Hematopoietic multipotent progenitor cell (in vitro differentiated cells): ENCODE measurements at places on chromosomes 2 and 18. TPM values are rescaled to one million over a fixed set of nuclear protein-coding genes. Genes with fewer than 3 reads are reported as not detected.

CDH2 gene
- total RNA-seq: 3.5 TPM

SNX17 gene
- 130 TPM for total RNA-seq

GAL3ST2 gene
- total RNA-seq: 3.8 TPM

REG3A gene
- total RNA-seq: not detected

IRS1 gene
- under 0.01 TPM for total RNA-seq

CNTNAP5 gene
- 0.27 TPM for total RNA-seq

DYSF gene
- total RNA-seq: 0.81 TPM

CDH19 gene
- not detected for total RNA-seq

DNA sequence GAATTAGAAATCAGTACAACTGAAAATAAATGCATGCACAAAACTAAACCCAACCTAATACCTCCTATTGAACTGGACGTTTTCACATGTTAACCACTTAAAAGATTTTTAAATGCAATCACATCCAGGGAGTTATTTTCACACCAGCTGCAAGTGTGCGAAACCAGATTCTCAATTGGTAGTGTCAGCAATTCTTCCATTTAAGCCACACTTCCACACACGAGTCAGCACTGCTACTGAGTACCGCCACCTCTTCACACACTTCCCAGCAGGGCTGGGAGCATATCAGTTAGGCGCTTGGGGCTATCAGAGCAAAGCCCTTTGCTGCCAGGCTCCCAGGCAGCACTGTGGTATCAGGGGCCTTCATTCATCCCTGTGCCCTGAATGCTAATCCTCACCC lies 14.2 kb downstream of the ERCC3 start:
- no peak for DNase-seq

GRCh38 chr2:232652505-232652851 lies 19.1 kb downstream of the EFHD1 start:
- DNase-seq: no peak

GRCh38 chr2:230902180-230902899 lies 22.7 kb downstream of the GPR55 start:
- DNase-seq: peak; percentile 79

GRCh38 chr2:167335541-167335992 lies 447.3 kb downstream of the XIRP2 start:
- no peak for DNase-seq

GRCh38 chr18:33805592-33805991 lies 227.6 kb downstream of the ASXL3 start:
- DNase-seq: no peak

DNA sequence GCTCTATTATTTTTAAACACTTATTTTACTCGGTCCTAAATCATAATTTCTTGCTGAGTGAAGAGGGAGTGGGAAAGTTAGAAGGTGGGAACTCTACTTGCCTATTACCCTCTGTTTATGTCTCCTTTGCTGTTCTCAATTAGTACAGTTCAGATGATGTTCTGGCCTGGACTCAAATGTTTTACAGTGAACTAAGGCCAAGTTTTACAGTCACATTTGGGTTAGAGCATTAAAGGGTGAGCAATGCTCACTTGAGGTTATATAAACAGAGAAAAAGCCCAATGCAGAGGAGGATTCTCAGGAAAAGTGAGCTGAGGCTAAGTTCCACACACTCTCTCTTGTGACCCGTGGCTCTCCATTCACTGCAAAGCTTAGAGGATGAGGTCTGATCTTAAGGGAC lies 52.4 kb downstream of the ITSN2 start:
- DNase-seq: no peak

DNA sequence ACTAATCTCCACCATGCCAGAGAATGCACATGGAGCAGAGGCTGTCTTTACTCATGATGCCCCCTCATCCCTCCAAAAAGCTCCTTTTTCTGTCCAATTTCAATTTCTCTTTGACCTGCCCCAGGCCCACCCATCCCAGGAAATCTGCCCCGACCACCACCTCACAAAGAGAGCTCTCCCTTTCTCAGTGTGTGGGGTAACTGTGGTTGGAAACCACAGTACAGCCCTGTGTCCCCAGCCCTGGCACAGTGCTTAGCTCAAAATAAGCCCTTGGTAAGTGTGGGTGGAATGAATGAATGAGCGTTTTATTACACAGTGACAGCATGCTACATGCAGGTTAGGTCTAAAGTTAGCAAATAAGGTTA lies 43.7 kb upstream of the CAB39 start:
- DNase-seq: no peak

GRCh38 chr2:16726147-16726546 lies 60.5 kb upstream of the CYRIA start:
- DNase-seq: no peak

DNA sequence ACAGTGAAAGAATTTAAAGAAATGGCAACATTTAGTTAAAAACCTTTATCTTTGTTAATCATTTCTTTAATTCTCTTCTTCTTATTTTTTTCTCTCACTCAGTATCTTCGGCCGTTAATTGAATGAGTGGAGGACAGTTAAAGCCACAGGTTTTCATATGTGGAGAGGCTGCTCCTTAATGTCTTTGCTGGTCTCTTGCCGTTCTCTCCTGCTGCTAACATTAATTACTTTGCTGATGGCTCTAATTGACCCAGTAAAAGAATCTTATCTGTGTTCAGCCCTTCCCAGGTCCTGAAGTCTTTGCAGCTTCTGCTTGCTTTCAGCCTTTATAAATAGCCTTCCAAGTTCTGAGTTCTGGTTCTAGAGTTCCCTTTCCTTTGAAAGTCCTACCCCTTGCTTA lies 77.1 kb downstream of the ADAM23 start:
- DNase-seq: no peak

- no peak for DNase-seq
Observed at GRCh38 chr2:163481515-163481914, 254.3 kb downstream of the FIGN start.
